Cerebellar nuclear complex (tissue), 1 donor: ENCODE measurements at places on chromosomes 1 and 21.

DNA sequence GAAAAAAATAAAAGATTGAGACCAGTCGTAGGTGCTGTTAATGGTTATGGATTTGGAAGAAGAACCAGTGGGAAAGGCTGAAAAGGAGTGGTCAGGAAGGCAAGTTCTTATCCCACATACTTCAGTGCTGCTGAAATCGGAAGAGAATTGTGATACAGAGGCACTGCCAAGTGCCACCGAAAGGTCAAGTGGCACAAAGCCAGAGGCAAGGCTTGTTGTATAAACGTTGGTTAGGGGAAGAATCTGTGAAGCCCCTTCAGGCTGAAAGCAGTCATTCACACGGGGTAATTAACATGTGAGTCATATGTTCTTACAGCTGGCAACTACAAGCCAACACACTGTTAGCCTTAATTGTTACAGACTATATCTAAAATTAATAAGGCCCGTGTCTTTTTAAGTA lies 48.8 kb downstream of the ZBTB40 start:
- DNase-seq, result no peak

DNA sequence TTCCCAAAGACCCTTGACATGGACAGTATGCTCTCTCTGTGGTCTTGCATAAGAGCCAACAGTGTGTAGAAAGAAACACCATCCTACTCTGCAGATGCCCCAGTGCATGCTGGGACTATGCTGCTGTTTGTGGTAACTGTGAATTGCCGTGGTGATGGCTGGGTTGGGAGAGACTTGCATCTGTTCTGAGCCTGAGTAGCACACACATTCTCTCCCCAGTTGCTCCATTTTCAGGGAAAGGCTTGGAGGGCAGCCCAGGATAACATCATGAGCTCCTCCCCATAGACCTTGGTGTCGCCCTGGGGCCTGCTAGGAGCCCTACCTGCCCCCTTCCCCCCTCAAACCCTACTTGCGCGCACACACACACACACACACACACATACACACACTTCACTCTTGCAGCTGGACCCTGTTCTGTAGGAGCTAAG lies 120.9 kb upstream of the IPO9 start:
- no peak for DNase-seq

DNA sequence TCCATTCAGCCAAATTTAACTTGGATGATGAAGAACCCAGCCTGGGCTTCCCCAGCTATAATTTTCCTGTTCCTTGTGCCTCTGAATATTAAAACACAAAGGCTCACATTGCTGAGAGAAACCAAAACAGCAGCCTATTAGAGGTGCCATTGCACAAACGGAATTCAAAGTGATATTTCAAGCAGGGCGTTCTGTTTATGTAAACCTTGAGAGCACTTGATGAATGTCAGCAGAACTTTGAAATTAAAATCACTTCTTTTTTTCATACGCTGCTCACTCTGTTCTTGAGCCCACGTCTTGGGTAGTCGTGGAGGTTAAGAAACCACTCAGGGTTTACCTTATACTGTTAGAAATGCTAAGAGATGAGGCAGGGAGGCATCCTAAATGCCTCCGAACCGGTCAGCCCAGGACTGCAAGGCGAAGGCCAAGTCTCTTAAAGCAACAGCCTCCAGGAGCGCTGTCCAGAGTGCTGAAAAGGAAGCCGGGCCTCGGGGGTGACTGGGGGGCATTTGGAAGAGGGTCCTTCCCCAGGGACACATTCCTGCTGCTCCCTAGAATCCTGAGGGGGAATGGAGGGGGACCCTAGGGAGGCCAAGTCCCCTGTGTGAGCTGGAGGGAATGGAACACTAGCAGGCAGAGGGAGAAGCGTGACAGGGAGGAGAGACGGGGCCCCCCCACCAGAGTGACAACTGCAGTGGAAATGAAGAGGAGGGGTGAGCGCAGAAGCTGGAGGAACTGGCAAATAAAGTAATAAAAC lies 154.8 kb upstream of the VAMP3 start:
- no peak for DNase-seq

DNA sequence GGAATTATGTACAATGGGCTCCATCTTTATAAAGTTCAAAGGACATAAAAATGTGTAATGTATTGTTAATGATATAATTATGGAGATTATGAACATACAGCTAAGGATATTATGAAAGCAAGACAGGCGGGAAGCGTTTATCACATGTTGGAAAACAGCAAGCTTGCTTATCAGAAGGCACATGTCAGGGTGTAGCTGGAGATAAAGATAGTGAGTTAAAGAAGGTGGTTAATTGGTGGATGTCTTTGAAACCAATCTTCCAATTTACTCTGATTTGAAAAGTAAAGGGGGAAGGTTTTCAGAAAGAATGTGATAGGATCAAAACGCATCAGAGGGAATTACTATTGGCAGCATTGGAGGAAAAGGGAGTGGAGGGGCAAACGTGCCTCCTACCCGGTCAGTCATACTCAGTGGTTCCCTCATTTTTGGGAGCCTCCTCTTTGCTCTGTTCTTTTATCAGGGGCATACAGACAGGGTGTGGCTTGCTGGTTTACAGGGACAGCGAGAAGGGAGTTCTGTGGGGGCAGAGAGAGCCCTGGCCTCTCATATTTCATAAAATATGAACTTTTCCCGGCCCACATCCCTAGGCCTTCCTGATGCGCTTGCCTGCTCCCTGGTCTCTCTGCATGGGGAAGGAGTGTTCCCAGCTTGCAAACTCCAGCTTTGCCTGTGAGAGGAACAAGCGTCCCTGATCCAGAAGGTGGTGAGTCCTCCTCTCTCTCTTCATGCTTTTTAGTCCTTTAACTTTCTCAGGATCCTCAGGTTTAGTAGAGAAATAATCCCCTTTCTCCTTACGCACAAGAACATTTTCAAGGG lies 8.0 kb upstream of the SVBP start:
- no peak for DNase-seq

DNA sequence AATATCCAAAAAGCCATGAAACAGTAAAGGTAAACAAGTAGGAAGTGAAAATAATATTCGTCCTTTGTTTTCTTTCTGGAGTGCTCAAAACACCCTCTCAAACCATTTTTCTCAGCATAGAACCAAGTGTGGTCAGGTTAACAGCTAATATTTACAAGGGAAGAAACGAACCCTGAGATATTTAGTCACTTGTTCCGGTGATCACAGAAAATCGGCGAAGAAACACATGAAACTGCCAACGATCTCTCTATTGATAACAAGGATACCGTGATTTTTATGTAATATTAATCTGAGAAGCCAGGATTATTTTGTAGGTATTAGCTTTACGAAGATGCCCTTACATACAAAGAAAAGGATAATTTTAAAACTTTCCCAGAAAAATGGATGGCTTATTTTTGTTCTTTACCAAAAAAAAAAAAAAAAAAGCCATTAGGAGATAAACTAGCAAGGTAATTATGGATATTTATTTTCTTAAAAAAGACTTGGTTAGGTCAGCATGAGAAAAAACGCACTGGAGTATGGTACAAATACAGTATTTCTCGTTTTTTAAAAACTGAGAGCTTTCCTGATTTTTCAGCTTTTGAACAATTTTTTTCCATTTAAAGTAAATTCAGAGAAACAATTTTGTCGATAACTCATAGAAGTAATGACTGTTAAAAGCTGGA lies 107.3 kb upstream of the HNRNPU start:
- DNase-seq, result no peak

- no peak for DNase-seq
Measured at GRCh38 chr1:10378081-10378841, 20.6 kb upstream of the PGD start.

- no peak for DNase-seq
Measured at GRCh38 chr1:162861101-162861500, at the start of gene CCDC190. CCDC190 (minus strand) TSS chr1:162861175; CDS start chr1:162859646, 1,529 bp downstream.

GRCh38 chr1:155043301-155043702 lies 7.8 kb upstream of the ADAM15 start:
- DNase-seq, result no peak
